Stimulated activated CD8-positive, alpha-beta memory T cell treated with anti-CD3 and anti-CD28 coated beads, Interleukin-4, amount 100 ng/mL, for 1 hour (primary cell): ENCODE measurements at places on chromosomes 2 and 18.
A peak's percentile ranks its signal among the peaks of the same experiment; 100 is the strongest.

GRCh38 chr2:206480620-206481019, 37.3 kb downstream of the ADAM23 start:
- DNase-seq: no peak

GRCh38 chr18:13004396-13004795, 13.2 kb downstream of the CEP192 start:
- DNase-seq: no peak

DNA sequence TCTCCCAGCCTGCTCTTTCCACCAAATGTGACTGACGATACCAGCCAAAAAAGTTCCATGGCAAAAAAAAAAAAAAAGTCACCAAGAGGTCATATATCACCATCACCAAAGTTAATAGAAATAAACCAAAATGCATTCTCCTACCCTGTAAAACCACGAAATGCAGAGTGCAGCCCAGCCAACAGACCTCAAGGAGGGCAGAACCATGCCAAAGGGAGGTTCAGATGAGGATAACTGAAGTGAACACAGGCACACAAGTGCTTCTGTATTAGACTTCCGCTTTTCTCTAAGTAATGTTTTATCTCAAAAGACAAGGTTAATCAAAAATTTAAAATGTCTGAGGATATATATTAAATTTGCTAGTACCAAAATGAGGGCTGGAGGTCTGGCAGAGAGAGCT, 5.5 kb downstream of the SERPINE2 start:
- no peak for DNase-seq

DNA sequence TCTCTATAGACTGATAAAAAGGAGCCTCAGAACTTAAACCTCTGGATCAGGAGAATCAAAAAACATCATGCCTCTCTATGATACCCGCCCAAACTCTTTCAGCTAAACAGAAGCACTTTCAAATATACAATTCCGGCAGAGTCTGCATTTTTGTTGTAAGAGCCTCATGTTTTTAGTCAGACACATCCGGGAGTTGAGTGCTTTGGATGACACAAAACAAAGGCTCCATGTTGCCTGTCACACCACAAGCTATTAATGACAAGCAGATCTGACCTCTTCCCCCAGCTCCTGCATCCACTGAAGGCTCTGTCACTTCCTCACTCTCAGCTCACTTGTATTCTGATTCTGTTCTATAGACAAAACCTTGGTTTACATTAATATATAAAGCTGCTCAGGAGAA, 33.2 kb downstream of the SLC38A11 start:
- no peak for DNase-seq

DNA sequence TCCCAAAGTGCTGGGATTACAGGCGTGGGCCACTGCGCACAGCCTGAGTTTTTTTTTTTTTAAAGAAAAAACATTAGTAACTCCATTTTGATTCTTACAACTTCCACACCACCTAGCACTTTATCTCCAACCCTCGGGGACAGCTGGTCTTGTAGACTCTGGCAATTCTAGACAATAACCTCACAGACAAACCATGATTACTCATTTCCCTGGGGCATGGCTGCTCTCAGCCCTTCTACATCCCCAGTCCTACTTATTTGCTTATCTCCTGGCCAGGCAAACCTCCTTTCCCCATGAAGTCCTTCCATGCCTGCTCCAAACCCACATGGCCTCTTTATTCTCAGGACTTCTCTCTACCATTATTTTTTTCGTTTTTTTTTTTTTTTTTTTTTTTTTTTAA, 91.1 kb downstream of the ACTR3 start:
- DNase-seq: no peak

DNA sequence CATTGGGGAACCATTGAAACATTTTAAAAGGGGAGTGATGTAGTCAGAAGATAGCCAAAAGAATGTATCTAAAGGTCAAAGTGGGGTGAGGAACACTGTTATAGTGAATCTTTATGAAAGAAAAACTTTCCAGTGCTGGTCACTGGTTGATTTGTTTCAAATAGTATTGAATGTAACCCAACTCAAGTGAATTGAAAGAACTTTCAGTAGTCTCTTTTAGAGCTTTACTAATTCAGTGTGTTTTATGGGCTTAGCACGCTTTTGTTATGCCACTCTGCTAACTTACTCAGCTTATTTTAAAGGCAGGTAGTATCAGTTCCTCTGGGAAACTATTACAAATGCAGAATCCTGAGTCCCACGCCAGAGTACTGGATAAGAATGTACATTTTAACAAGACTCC, 57.3 kb downstream of the GTF2A1L start:
- no peak for DNase-seq

DNA sequence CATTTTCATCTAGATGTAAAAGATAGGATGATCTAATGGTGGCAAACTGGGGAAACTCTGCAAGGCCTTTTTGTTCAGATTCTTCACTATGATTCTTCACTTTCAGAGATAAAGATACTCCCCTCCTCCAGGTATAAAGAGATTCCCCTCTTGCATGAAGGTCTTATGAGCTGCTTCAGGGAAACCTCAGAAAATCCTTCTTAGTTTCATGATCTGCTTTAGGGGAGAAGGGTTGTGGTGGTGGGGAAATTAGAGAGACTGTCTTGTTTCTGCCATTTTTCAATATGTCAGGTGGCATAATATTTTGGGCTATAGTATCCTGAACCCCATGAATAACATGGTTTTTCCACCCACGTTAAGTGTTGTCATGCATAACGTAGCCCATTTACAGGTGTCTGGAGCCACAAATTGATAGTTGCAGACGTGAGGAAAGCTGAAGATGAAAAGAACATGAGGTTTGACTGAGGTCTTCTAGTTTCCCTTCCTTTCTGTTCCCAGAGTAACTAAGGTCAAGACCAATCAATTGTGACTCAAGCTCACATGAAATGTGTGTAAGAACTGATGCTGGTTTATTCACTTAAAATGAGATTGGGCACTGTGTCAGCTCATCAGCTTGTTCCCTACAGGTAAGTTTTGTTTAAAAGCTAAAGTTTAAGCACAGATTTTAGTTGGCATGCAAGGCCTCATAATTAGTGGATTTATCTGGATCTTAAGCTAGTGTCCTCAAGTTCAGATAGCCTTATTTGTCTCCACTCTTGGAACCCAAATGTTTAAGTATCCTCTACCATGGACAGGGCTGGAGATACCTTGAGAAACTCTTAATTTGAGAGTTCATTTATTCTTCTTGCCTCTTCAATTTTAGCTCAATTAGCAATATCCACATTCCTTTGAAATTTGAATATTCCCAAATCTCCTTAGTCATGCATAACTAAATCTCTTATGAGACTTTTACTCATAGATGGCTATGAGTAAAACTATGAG, 304.5 kb upstream of the FANCL start:
- DNase-seq: no peak

DNA sequence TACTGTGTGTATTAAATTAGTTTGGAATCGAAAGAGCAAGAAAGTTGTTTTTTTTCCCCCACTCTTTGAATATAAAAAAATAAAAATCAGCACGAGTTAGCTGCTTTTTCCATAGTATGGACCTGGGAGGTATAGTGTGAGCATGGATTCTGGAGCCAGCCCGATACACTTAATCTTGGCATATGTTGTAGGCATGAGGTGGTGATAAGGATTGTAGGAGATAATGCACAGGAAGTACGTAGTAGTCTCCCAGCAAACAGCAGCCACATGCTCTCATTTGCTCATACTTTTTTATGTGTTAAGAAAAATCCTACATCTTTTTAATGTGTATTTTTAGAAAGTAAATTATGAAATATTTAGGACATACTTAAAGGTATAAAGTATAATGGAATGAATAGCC, 2.1 kb upstream of the DNAJC27 start:
- DNase-seq: no peak

DNA sequence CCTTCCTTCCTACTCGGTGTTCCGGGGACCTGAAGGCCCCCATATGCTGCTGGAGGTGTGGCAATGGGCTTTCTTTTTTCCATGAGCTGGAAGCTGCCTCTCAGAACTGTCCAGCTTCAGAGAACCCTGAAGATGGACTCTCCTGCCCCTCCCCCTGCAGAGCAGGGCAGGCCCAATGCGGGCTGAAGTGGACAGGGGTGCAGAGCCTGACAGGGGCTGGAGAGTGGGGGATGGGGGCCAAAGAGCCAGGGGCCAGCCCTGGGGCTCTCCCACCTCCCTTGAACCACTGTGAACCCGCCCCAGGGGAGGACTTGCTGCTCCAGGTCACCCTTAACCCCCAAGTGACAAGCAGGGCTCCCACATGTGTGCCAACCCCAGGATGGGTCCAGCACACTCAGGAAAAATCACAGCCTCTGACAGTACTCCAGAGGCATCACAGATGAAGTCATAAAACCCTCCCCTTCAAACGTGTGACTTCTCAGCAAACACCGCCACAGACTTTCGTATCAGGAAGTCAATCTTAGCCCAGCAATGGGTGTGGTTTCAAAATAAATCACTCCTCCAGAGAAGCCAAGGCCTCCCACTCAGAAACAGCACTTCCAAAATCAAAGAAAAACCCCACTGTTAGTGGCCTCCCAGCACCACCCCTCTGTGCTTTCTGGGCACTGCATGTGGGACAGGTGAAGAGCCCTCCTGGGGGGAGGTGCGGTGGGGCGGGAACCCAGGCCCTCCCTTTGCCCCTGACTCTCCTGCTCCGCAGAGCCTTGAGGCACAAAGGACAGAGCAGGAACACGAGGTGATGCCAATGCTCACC, 135.8 kb downstream of the HDAC4 start:
- DNase-seq: peak; percentile 17

GRCh38 chr2:126754240-126755004, 98.5 kb downstream of the GYPC start:
- no peak for DNase-seq

DNA sequence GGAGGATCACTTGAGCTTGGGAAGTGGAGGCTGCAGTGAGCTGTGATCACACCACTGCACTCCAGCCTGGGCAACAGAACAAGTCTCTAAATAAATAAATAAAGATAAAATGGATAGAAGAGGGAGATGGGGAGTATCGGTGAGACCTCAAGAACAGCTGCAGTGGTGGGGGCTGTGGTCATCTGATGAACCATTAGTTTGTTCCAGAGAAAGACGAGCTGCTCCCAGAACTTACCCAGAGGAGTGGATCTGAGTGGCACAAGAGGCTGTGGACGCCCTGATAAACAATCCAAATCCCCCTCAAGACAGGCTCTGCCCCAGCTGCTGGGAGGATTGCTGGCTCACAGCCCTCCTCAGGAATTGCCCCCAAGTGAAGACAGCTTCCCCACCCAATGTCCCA, 26.7 kb downstream of the TMEM127 start:
- DNase-seq: no peak

DNA sequence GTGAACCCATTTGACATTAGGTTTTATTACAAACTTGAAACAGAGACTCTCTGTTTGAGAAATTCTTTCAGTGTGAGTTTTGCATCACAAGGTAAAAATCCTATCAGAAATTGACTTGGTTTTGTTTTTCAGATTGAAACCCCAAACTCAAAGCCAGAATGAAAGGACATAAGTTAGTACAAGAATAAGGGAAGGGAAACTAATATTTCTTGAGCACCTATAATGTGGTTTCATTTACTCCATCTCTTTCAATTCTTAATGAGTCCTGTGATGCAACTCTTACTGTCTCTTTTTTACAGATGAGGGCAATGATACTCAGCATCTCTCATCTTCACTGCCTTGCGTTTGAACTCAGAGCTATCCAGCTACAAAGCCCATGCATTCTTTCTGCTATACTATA, 210.0 kb upstream of the SIX3 start:
- DNase-seq: no peak

DNA sequence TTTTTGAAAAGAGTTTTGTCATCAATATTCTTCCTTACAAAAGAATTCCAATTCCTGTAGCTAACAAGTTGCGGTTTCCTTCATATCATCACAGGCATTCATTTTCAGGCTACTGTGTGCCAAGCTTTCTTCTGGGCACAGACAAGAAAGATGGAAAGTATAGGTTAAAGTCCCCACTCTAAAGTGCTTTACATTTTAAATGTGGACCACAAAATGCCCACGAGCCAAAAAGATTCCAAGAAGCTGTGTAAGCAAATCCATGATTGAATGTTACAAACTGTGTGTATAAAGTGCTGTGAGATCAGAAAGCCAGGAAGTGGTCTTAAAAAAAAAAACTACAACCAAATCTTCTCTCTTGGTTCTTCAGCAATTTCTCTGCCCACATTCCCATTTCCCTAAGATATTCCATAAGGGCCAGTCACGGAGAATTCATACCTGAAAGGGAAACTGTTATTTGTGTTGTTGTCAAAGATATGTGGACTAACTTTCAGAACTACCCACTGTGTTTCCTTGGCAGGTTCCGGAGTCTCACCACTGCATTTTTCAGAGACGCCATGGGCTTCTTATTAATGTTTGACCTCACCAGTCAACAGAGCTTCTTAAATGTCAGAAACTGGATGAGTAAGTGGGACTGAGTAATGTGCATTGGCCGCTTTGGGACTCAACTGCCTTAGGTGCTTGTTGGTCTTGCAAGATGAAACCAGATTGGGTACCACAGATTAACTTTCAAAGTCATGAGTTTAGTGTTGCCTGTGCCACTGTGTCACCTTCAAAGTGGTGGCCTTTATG, 55.7 kb downstream of the RAB27B start:
- no peak for DNase-seq

DNA sequence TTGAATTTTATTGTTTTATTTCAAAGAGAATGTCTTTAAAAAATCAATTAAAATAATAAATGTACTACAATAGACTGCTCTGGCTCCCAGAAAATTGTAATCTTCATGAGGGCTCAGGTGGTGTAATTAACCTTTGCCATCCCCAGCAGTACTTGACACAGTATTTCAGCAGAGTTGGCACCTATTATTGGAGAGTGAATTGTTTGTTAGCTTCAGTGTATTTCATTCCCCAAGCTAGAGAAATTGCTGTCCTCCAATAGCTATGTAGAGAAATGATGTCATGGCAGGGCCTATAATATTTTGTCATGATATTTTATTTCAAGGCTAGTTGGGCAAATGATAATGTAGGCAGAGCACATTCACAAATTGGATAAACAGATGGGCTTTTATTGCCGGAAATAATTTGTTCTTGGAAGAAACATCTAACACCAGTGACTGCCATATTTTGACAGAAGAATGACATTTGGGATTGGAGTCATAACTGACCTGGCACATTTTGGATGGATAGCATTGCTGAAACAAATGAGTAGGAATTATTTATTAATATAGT, 712.0 kb upstream of the NXPH2 start:
- no peak for DNase-seq

- no peak for DNase-seq
These were observed 45.7 kb downstream of the STK39 start for GRCh38 chr2:168201584-168202116.

GRCh38 chr2:68185541-68186164, 28.0 kb downstream of the PNO1 start:
- DNase-seq: peak; percentile 6

GRCh38 chr2:236714080-236714479, 144.5 kb downstream of the ACKR3 start:
- DNase-seq: no peak

GRCh38 chr2:210954386-210954907, 398.0 kb downstream of the CPS1 start:
- DNase-seq: no peak

GRCh38 chr2:71700658-71701397, 247.5 kb downstream of the DYSF start:
- no peak for DNase-seq
